Stimulated activated CD8-positive, alpha-beta memory T cell treated with anti-CD3 and anti-CD28 coated beads, Interleukin-12 subunit alpha, Interleukin-12 subunit beta, amount 100 ng/mL, for 4 hours (primary cell): ENCODE measurements at places on chromosomes 1 and 21.

DNA sequence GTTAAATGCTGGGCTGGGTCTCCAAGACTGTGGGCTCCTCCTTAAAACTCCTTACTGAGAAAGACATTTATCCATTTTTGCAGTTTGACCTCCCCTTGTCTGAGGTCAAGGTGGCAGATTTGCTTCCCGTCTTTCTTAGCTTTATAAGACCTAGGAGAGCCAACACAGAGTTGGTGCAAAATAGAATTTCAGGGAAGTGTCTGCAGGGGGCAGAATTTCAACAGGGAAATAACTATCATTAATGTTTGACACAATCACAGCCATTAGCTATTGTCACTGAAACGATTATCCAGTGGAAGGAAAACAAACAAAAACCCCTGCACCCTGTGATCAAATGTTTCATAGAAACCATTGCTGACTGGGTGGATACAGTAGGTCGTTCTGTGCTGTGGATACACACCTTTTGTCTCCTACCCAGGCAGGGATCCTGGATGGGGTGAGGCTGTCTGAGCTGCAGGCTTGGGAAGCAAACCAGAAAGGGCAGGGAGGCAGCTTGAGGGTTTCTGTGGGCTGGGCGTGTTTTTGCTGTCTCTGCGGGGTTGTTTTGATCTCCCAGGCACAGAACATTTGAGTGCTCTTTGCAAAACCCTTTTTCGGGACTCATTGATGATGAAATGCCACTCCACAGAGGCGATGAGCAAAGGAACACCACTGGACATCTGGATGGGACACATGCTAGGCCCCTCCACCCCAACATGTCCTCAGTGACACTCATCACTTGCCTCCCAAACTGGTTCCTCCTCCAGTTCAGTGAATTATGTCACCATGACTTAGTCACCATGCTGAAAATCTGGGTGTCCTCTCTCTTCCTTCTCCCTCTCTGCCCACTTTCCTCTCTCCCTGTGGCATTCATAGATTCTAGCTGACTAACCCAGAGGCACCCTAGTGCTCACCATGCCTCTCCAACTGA lies 94.2 kb upstream of the SERBP1 start:
- DNase-seq: no peak

GRCh38 chr1:22212400-22213233 lies 69.7 kb upstream of the WNT4 start:
- DNase-seq: no peak

GRCh38 chr21:37509802-37510393 lies 143.3 kb downstream of the DYRK1A start:
- no peak for DNase-seq

GRCh38 chr1:10056599-10056987 lies 23.8 kb downstream of the UBE4B start:
- DNase-seq: no peak

DNA sequence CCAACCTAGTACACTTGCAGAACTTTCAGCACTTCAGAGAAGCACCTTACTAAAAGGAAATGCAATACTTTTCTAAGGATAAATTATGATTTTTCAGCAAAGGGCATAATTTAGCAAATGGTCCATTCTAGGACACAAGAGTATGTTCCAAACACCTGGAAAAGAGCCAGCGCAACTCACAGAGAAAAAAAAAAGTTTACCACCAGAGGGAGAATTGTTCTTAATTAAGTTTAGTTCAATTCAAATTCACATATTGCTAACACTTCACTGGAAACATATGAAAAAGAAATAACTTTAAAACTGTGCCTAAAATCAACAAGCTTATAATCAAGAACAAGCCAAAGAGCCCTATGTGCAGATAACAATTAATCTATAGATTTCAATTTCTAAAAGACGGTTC lies 338.1 kb downstream of the SEC16B start:
- DNase-seq: no peak

DNA sequence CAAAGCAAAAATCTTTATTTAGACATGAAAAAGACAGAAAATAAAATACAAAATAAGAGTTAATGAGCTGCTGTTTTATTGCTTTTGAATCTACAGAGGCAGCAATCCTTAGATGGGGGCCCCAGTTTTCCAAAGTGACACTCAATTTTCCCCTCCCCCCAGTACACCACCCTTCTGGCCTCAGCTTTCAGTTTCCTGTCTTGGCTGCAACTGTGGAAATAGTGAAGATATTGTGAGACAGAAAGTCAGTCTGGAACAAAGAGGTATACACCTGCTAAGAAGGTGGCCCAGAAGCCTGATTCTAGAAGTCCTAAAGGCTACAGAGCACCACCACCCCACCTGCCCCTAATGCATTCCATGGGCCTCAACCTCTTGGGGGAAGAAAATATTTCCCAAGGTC lies 1.1 kb upstream of the MTMR11 start:
- no peak for DNase-seq

GRCh38 chr1:205301205-205301821 lies 20.2 kb downstream of the NUAK2 start:
- DNase-seq: no peak

DNA sequence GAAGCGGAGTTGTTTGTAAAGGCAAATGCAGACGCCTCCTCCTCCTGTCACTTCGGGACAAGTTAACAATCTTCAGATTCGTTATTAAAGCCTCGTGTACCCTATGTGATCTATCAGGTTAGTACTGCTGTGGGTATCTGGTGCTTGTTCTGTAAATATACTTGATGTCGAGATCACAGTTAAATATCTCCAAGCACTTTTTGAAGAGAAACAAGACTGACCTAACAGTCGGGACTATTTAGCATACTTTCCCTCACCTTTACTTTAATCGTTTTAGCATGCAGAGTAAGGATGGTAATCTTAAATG lies 710 bp downstream of the KLHL20 start:
- DNase-seq: no peak

GRCh38 chr1:78606274-78606673 lies 14.0 kb upstream of the IFI44L start:
- DNase-seq: no peak

DNA sequence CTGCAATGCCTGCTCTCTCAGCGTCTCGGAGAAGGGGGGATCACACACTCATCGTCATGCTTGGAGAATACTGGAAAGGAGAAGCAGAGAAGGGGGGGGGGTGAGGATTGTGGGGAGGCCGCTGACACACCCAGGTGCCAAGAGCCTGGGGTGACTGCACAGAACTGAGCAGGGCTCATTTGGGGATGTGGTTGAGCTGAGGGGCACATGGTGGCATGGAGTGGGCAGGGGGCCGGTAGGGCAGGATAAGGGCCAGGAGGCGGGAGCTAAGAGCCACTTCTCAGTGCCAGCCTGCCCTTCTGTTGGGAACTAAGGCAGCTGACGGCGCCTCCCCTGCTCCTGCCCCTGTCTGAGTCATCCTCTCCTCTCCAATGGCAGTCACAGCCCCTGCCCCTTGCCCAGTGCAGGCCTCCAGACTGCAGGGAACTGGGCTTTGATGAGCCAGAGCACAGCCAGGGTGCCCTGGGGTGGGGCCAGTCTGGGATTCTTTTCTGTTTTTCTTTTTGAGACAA lies 27.2 kb downstream of the MRPL37 start:
- DNase-seq: no peak

DNA sequence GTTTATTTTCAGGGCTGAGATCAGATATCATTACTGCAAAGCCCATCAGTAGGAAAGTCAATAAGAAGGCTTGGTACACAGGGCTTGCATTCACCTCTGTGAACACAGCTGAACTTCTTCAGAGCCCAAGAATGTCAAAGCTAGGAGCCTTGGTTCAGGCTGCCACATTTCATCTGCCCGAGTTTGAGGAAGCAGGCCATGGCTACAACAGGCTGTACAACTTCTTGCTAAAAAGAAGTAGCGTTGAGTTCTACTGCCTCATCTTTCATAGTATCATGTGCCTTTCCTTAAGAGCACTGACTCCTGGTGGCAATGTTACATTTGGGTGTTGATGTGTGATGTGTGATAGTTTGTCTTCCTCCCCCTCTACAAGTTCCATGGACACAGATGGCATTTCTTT lies 10.1 kb downstream of the C1orf162 start:
- DNase-seq: no peak

DNA sequence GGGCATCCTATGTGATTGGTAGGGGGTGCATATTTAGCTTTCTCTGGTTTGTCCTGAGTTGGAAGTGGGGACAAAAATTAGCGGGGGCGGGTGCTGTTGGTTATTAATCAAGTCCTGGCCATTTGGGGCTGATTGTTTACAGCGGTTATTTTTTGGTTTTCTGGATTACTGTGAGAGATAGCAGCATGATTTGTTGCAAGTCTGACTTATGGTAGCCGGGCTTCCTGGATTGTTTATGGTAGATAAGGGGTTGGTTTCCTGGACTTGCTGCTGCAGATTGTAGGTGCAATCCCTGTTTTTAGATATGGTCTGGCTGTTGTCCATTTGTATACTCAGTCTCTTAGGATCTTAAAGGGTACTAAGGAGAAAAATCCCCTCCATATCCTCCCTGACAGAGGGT lies 12.1 kb upstream of the PROK1 start:
- no peak for DNase-seq

GRCh38 chr1:99180915-99181314 lies 83.4 kb upstream of the PLPPR4 start:
- DNase-seq: no peak

- no peak for DNase-seq
Observed at GRCh38 chr1:164308101-164308500, 250.9 kb upstream of the PBX1 start.

- no peak for DNase-seq
Observed at GRCh38 chr1:97603776-97604175, 317.1 kb downstream of the DPYD start.

GRCh38 chr1:209106237-209106741 lies 477.2 kb upstream of the CAMK1G start:
- no peak for DNase-seq

DNA sequence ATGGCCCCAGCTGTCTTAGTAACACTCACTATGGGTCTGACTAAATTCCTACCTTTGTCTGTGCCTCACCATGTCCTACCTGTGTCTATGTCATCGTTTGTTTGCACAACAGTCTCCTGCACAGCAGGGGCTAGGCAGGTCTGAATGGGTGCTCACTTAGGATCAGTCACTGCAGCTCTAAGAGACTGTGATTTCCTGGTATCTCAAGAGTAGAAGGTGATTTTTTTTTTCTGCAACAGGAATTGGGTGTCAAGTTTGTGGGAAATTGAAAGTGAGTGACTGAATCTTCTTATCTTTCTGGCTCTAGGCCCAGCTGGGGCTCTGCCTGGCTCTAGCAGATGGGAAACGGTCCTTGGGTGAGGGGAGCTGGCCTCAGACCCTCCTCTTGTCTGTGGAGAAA lies 46.4 kb upstream of the TRABD2B start:
- no peak for DNase-seq

- DNase-seq: no peak
Observed at GRCh38 chr1:50237056-50237455, 128.3 kb downstream of the ELAVL4 start.

- DNase-seq: no peak
Observed at GRCh38 chr1:62601457-62601856, 4.1 kb downstream of the ANGPTL3 start.

- no peak for DNase-seq
Observed at GRCh38 chr1:55819011-55819410, 603.8 kb upstream of the USP24 start.

GRCh38 chr1:89734442-89734841 lies 86.4 kb upstream of the LRRC8D start:
- no peak for DNase-seq

- no peak for DNase-seq
Observed at GRCh38 chr1:33261344-33261743, 5.1 kb downstream of the ZNF362 start.

DNA sequence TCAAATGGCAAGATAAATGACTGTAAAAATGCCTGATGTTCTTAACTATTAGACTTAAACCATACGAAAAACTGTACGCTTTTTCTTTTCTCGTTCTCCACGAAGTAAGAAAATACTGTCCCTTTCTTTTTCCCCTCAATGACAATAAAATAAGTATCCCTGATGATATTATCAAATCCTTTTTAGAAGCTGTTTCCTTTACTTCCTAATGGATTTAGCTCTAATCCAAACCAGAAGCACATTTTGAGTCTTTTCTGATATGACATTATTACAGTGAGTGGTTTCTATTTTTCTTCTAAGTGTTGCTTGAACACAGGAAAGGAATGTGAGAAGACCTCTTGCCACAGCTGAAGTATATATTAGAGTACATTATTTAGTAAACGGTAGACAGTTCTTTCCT lies 32.4 kb downstream of the DNM3 start:
- no peak for DNase-seq

DNA sequence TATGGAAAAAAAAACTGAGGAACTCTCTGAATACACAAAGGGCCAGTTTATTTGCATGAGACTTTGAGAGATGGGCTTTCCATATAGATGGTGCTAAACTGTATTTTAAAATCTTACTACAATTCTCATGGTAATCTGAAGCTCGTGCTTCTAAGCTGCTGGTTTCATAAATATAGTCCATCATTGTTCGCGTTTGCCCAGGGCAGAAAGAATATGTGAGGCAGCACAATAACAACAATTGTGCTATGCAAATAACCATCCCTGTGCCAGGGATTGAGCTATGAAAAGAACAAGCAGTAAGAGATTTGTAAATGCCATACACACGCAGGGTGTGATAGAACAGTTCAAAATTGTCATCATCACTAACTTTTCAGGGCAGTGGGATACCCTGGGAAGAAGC lies 4.9 kb upstream of the EPS15 start:
- DNase-seq: no peak

GRCh38 chr1:221717485-221717853 lies 24.4 kb downstream of the DUSP10 start:
- DNase-seq: no peak

- no peak for DNase-seq
Observed at GRCh38 chr1:101264697-101265096, 27.9 kb downstream of the S1PR1 start.

DNA sequence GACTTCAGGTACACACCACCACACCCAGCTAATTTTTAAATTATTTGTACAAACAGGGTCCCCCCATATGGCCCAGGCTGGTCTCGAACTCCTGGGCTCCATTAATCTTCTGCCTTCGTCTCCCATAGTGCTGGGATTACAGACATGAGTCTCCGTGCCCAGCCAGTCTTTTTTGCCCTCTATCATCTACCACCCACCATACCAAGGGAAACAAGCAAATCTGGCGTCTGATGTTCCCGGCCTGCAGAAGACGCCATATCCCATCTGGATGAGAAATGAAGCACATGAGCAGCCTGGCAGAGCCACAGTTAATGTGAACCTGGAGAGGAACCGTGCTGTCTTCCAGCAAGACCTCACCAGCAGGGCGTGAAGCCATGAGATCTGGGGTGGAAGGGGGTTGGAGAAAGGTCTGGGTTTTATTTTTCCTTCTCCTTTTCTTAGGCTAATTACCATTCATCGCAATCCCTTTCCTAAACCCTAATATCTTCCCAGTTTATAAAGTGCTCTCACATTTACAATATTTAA lies 1.8 kb upstream of the PRELP start:
- DNase-seq: no peak

DNA sequence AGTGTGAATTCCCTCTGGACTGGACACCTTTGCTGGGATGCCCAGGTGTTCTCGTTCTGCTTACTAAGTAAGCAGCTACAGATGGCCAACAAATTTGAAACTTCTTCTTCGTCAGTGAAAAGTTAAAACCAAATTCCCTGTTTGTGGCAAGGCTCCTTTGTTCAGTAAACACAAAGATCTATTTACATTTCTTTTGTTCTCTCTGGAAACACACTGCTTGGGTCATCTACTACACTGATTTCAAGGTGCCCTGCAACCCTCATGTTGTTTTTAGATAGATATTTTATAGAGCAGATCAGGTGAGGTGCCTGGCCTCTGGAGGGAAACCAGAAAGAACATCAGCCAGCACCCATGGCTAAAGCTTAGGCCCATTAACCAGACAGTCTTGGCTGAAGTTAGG lies 157.2 kb upstream of the UBE2U start:
- no peak for DNase-seq

- DNase-seq: no peak
Observed at GRCh38 chr1:5753549-5754421, 238.4 kb downstream of the NPHP4 start.

- DNase-seq: no peak
Observed at GRCh38 chr1:61403679-61404596, 321.0 kb downstream of the TM2D1 start.
